Activated CD4-positive, alpha-beta T cell treated with anti-CD3 and anti-CD28 coated beads, Interleukin-2, Interleukin-4, amounts not matched to agents 100 ng/mL and 50 ng/mL, durations not matched to agents 16 hours and 8 hours (primary cell): ENCODE measurements at places on chromosomes 5 and 9.

DNA sequence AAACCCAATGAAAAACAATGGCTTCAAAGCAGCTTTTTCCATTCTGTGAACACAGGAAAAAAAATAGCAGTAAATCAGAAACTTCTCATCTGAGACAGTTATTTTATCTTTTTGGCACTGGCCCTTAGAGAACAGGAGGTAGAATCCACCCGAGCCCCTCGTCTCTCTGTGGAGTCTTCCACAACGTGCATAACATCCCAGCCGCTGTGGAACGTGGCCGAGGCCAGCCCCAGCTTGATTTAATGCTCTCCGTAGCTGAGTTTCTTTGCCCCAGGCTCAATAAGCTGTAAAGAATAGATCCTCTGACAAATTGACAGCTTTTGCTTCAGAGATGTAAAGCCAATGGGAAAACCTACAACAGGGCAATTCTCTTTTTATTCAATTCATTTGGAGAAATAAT is 107.9 kb upstream of the DAP start:
- no peak for DNase-seq

DNA sequence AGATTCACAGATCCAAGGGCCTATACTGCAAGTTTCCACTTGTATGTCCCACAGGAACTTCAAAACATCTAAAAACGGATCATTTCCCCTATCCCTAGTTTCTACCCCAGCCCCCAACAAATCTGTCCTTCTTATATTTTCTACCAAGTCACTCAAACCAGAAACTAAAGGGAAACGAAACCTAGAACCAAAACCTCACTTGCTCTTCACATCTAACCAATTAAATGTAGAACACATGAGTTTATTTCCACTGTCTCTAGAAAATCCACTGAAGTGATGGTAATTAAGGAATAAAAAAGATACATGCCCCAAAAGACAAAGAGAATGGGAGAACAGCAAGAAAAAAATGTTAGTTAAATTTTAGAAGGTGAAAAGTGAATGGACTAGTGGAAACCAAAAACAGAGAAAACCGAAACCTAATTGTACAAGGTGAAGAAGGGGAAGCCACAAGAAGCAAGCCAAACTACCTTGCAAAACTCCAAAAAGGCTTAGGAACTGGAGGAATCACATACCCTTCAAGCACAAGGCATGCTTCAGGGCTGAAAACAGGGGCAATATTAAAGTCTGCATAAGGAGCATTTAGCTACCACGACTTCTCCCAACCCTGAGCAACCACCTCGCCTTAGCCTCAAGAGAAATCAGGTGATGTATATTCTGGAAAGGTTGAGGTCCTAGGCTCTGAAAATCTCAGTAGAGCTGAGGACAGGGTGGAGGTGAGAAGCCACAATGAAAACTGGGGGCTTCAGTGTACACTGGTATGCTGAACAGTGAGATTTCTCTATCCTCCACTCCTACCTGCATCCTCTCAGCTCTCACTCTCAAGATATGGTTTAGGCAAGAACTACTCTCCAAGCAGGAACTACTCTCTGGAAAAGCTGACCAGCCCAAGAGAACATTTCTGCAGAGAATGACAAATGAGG is 11.1 kb downstream of the SMU1 start:
- DNase-seq, result no peak

DNA sequence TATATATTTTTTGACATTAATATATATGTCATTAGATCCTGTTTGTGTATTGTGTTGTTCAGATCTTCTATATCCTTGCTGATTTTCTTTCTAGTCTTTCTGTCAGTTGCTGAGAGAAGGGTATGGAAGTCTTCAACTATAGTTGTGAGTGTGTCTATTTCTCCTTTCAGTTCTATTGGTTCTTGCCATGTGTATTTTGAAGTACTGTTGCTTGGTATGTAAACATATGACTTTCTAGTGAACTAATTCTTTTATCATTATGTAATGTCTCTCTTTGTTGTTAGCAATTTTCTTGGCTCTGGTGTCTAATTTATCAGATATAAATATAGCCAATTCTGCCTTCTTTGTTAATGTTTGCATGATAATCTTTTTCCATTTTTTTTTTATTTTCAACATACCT is 84.3 kb upstream of the CAST start:
- DNase-seq, result no peak

GRCh38 chr9:110116543-110116885 is 91.4 kb downstream of the C9orf152 start:
- DNase-seq, result no peak

DNA sequence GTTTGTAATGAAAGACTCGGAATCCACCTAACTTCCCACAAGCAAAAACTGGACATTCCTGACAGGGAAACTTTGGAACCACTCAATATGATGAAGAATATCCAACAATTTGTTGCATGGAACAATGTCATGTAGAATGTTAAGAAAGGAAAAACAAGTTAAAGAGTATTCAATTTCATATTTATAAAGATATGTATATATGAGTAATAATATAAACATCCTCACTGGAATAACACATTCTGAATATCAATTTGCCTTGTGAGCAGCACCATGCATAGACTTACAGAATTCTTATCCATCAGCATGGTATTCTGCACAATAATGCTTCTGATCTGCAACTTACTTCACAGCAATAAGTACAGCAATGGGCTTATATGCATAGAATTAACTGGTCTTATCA is 650.3 kb downstream of the SEMA5A start:
- no peak for DNase-seq

DNA sequence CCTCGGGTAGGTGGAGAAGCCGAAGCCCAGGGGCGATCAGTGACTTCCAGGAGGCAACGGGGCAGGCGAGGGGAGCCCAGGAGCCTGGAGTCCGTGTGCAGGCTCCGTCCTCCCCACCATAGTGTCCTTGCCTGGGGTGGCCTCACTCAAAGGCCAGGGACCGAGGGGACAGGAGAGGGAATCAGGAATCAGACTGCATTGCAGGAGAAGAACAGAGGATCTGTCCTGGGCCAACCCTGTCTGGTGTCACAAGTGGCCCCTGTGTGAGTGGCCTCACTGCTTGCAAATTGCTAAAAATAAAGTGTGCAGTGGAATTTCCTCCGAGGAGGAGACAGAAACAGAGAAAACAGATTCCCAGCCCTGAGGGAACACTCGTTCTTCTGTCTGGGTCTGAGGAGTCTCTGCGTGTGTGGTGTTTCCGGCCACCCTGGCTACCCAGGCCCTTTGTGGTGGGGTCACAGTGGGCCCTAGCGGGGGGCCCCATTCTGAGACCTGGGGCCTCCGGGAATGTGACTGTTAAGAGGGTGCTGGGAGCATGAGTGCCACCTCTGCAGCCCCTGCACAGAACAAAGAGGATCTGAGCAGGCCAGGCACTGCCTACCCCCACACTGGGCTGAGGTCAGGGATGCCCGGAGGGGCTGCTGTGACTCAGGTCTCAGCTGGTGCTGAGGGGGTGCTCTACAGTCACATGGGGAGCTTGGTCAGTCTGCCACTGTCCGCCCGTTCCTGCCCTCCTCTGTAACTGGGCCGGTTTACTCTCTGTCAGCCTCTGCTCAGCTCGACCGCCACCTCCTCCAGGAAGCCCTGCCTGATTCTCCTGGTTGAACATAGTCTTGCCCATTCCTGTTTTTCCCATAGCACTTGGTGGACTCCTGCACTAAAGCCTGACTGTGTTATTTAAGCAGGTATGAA is 7.4 kb downstream of the TRAF1 start:
- no peak for DNase-seq

DNA sequence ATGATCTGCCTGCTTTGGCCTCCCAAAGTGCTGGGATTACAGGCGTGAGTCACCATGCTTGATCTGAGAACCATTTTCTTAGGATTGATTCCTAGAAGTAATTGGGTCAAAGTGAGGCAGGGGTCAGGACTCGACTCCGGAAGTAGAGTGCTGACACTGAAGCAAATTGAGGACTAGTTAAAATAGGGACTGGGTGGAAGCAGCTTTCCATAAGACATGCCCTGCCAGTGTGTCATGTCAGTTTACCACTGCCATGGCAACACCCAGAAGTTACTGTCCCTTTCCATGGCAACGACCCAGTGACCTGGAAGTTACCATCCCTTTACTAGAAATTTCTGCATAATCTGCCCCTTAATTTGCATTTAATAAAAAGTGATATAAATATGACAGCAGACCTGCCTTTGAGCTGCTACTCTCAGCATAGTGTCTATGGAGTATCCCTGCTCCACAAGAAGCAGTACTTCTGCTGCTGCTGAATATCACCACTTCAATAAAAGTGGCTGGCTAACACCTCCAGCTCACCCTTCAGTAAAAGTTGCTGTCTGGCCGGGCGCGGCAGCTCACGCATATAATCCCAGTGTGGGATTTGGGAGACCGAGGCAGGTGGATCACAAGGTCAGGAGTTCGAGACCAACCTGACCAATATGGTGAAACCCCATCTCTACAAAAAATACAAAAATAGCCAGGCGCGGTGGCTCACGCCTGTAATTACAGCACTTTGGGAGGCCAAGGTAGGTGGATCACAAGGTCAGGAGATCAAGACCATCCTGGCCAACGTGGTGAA is 47.8 kb upstream of the JADE2 start:
- DNase-seq, result no peak

DNA sequence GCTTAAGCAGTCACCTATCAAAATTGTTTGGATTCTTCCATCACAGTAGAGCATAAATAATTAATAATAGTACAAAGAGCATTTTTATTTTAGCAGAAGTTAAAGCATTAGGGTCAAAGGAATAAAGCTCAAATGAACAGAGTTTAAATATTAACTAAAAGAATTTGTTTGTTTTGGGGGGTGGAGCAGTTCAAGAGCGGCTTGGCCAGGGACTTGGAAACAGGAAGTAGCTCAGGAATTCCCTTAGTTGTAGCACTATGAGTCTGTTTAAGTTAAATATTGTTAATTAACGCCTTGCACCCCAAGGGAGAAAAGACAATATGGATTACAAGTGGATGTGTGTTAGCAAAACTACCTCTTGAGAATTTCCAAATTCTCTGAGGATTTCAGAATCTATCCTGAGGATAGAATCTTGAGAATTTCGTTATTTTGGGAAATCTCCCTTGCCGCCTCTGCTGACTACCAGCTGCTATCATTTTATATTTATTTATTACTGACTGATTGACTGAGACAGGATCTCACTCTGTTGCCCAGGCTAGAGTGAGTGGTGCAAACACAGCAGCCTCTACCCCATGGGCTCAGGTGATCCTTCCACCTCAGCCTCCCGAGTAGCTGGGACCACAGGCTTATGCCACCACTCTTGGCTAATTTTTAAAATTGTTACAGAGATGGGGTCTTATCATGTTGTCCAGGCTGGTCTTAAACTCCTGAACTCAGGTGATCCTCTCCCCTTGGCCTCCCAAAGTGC is 96.7 kb upstream of the CHD1 start:
- DNase-seq, result no peak

- no peak for DNase-seq
Observed at GRCh38 chr5:38468978-38469706, 87.3 kb downstream of the LIFR start.

DNA sequence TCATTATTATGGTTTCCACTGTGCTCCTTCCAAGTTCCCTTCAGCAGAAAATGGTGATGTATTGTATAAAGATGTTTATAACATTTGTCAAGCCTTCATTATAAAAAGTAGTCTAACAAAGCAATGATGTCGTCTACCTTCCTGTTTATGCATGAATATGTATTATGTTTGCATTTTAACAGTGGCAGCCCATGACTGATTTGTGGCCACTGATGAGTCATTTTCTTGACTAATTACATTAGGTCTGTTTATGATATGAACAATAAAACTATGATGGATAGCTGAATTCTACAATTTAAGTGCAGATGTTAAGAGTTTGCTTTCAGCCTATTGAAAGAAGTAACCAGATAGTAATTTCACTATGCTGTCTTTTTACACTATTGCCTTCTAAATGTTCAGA is 75.4 kb upstream of the ADAMTS19 start:
- DNase-seq, result no peak

DNA sequence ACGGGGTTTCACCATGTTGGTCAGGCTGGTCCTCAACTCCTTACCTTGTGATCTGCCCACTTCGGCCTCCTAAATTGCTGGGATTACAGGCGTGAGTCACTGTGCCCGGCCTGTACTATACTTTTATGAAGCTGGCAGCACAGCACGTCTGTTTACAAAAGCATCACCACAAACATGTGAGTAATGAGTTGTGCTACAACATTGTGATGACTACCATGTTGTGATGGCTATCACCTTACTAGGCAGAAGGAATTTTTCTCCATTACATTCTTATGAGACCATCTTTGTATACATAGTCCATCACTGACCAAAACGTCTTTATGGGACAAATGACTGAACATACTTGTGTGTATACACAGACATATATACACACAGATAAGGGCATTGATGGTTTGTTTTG is 1019.0 kb downstream of the CDH18 start:
- DNase-seq, result no peak

- DNase-seq, result no peak
Observed at GRCh38 chr5:147037515-147038205, 159.1 kb upstream of the PPP2R2B start.

DNA sequence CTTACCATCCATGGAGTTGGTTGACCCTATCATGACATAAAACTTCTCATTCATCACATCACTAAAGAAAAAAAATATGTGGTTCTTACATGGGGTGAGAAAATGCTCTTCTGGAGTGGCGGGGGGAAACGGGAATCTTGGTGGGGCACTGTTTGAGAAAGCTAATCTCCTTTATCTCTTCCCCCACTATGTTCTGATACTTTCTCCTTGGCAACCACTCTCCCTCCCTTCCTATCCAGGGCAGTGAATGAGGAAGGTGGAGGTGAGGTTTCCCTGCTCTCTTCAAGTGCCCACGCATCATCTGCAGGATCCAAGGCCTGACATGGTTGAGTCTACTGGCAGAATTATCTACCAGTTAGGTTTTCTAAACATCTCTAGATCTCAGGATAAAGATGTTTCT is 220.8 kb upstream of the TBCA start:
- no peak for DNase-seq

DNA sequence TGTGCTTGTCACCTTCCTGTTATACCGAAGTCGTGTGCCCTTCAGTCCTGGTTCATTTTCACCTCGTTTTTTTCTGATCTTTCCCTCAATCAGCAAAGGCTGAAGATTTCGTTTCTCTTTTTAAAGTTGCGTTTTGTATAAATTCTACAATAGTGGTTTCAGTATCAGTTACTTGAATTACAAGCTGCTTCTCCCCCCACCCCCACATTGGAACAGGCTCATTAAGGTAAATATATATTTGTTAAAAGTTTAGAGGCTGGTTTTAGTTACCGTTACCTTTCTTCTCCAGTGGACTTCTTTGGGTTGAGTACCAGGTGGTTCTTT is 881 bp downstream of the SUB1 start:
- no peak for DNase-seq

GRCh38 chr5:154109416-154110106 is 70.8 kb downstream of the MFAP3 start:
- DNase-seq, result no peak

DNA sequence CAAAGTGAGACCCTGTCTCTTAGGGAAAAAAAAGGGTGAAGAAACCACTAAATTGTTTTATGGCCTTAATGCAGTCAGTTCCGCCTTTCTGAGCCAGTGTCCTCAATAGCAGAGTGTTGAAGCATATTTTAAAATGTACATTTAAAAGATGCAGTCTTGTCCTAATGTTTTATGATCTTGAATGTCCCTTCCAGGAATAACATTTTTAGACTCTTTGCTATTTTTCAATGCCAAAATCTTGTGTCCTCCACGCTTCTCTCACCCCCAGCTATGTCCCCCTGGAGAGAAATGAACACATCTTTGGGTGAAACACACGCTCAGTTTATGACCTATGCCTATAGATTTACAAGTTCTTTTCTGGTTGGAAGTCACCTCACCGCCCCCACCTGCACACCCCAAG is 69.8 kb downstream of the CSNK1A1 start:
- no peak for DNase-seq
